ENCODE measurements at places on chromosomes 1 and 21. TPM values are rescaled to one million over a fixed set of nuclear protein-coding genes. Genes with fewer than 3 reads are reported as not detected.
A peak's percentile ranks its signal among the peaks of the same experiment; 100 is the strongest.

GRCh38 chr1:62429581-62429980 lies 7.3 kb upstream of the USP1 start:
- no peak for DNase-seq

GRCh38 chr1:32339363-32339978 lies 3.4 kb upstream of the MARCKSL1 start:
- DNase-seq = no peak

- no peak for DNase-seq
These were observed 177.5 kb downstream of the SETD4 start for GRCh38 chr21:35882791-35883240.

DNA sequence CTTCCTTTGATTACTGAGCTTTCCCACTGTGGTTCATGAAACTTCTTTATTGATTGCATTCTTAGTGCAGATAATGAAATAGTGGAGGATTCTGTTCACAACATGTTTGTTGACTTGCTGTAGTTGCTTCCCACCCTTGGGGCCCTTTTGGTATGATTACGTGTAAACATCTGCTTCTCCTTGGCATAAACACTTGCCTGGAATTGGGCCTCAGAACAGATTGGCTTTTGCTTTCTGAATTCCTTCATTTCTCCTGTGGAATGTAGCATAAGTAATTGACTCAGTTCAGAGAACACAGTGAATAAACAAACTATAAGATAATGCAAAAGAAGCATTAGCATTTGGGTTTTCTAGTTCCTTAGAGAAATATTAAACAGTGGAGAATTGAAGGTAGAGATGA lies 59.5 kb upstream of the LAMC2 start:
- DNase-seq = no peak

- peak; percentile 85 for DNase-seq
These were observed 832 bp downstream of the CCSAP start for GRCh38 chr1:229341774-229342655.

The BARHL2 gene
- not detected for total RNA-seq

The RHD gene
- not detected for total RNA-seq
